Spinal cord (tissue), 10 donors: ENCODE measurements at places on chromosomes 1 and 21.
A peak's percentile ranks its signal among the peaks of the same experiment; 100 is the strongest.

- peak; percentile 49 for DNase-seq
Observed at GRCh38 chr21:35508139-35508888, 459.2 kb upstream of the RUNX1 start.

GRCh38 chr1:1892079-1892762, 1.3 kb upstream of the GNB1 start:
- DNase-seq, result no peak

DNA sequence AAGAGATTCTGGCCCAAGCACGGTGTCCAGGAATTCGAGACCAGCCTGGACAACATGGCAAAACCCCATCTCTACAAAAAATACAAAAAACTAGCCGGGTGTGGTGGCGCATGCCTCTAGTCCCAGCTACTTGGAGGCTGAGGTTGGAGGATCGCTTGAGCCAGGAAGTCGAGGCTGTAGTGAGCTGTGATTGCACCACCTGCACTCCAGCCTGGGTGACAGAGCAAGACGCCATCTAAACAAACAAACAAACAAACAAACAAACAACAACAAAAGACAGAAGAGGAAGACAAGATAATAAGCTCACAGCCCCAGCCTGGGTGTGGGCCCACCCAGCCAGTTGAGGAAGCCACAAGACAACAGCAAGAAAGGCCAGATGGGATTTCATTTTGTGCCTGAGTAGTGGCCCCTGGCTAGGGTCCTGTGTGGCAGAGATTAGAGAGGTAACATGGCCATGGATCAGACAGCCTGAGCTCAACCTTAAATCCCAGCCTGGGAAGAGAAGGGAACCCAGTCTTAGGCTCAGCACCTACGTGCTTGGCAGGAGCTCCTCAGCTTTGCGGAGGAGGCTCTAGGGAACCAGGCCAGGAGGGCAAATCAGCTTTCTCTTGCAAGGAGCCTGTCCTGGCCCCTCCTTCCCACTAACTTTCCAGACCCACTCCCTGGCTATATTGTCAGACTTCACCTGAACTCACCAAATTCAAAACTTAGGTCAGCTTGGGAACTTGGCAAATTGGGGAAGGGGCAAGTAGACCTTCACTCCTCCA, 4.9 kb upstream of the BEST4 start:
- no peak for DNase-seq

DNA sequence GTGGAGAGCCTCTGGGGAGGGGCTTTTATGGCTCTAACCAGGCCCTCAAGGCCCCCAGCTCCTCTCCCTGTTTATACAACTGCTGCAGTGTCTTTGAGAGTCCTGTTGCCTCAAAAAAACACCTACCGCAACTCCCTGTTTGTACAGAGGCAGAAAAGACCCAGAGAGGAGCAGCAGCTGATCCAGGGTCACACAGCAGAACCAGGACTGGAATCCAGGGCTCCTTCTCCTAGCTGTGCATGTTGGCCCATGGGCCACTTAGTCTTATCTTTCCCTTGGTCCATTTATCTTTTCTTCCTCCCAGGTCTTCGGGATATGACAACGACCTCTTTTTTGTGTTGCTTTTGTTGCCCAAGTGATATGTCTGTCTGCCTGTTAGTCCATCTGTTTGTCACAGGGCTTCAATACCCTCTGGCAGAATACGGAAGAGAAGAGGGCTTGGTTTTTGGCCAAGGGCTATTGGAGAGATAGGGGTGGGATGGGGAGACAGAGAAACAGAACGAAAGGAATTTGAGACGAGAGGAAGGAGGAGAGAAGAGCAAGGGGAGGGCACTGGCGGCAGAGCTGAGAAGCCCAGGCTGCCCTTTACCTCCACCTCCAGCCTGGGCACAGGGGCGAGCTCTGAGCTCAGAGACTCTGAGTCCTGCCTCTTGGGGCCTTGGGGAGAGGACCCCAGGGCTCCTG, 33.5 kb upstream of the WASF2 start:
- no peak for DNase-seq

DNA sequence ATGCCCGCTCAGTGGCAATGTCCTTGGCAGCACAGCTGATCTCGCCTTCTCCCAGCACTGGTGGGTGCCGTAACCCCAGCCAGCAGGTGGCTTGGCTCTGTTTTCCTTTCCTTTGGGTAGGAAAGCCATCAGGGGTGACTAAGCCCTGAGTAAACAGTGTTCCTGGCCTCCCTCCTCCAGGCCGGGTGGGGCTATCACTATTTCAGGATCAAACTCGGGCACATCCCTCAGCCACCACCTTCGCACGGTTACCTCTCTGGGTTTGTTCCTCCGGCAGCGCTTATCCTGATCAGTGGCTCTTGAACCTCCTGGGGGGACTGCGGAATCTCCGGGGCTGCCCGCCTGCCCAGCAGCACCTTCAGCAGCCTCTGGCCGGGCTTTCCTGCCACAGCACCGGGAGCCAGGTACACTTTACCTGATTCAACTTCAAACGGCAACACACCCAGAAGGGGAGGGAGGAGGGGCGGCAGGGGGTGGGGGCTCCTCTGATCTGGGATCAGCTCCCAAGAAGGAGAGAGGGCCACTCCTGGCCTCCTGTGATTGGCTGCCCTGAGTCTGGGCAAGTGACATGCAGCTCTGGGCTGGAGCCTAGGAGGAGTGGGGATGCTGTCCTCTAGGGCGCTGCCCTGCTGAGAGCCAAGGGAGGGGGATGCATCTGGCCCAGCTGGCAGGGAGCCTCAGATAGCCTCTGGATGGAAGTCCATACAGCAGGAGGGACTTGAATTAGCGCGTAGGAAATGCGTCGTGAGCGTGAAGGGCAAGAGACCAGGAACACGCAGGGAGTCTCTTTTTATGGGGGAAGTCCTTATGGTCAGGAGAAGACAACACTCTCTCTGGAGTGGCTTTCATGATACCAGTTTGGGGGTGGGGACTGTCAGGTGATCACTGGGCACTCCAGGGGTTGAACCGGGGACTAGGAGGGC, at the start of gene ASCL5:
TSS of gene ASCL5 (minus strand) at position 353 of the 923 bp plus-strand sequence. CDS start 11,812 bp downstream, outside the sequence.
- no peak for DNase-seq

DNA sequence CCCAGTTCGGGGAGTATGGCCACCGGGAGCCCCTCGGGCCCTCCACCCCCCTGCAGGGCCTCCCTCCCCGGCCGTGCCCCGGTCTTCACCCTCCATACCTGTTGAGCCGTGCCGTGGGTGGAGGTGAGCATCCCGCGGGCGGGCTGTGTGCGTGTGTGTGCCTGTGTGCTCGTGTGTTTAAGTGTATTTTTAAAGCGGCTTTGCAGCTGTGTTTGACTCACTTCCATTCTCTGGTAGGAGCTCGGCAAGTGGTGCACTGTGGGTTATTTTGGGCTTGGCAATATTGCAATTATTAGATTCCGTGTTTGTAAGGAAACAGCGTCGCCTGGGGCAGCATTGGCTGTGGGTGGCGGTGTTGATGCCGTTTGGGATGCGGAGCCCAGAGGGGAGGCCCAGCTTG, 20.3 kb upstream of the PLCH2 start:
- no peak for DNase-seq

GRCh38 chr1:109912873-109913272, 2.2 kb downstream of the CSF1 start:
- DNase-seq, result no peak

GRCh38 chr1:112713466-112714312, 1.4 kb downstream of the PPM1J start:
- DNase-seq, result no peak

DNA sequence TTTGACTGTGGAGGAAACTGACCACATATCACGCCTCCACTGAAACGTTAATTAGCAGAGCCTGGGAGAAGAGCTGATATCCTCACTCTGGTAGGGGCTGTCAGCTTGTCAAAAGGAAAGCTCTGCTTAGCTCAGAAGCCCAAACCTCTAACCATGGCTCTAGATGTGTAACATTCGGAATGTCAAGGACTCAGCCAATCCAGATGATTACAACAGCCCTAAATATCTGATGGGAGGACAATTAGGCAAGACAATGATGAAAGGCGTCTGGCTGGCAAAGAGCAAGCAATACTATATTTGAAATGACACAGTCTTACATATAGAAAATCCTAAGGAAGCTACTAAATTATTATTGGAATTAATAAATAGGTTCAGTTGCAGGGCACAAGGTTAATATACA, 45.7 kb upstream of the COX20 start:
- DNase-seq, result no peak

GRCh38 chr1:180811886-180812285, 100.8 kb upstream of the KIAA1614 start:
- no peak for DNase-seq
